Suprapubic skin (tissue), 4 donors: ENCODE measurements at places on chromosomes 2 and 18.
A peak's percentile ranks its signal among the peaks of the same experiment; 100 is the strongest.

GRCh38 chr2:170044751-170045478 is 133.0 kb upstream of the MYO3B start:
- DNase-seq: no peak

- DNase-seq: peak; percentile 93
Measured at GRCh38 chr2:43221763-43222474, 4.5 kb downstream of the ZFP36L2 start.

GRCh38 chr2:68318914-68319397 is 793 bp downstream of the CNRIP1 start:
- no peak for DNase-seq

DNA sequence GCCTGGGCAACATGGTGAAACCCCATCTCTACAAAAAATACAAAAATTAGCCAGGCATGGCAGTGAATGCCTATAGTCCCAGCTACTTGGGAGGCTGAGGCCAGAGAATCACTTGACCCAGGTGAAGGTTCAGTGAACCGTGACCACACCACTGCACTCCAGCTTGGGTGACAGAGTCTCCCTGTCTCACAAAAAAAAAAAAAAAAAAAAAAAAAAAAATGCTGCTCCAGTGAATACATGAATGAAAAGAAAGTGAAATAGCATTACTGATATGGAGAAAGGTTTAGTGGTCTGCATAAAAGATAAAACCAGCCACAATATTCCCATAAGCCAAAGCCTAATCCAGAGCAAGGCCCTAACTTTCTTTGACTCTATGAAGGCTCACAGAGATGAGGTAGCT is 44.5 kb downstream of the METTL8 start:
- DNase-seq: no peak

GRCh38 chr2:165725421-165725820 is 68.6 kb downstream of the GALNT3 start:
- DNase-seq: no peak

DNA sequence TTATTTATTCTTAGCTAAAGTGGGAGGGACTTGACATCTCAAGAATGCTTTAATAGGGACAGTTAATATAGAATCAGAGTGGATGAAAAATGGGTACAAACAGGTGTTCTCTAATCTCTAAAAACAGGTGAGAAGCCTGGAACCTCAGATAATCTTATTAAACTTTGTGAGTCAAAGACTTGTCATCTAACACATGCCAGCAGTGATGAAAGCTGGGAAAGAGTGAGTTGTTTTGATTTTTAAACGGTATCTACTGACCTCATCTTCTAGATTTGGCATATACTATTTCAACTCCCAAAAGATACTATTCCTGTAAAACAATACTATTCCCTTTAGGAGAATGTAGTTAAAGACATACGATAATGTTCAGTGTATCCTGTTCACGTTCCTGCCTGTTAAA is 103.4 kb downstream of the CCDC141 start:
- DNase-seq: no peak

DNA sequence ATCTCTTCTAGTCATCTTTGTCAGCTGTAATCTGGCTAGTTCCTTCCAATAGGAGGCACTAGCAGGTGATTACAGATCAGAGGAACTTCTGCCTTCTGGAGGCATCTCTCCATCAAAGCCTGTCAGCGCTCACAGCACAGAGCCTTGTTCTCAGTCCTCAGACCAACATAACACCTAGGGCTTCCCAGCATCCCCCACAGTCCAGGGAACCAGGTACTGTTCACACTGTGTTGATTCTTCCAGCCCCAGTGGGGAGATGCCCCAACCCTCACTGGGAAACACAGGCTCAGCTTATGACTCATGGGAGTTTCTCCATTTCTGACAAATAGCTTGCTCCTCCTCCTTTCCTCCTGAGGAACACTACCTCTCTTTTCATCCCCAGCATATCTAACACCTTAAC is 601.7 kb downstream of the CBLN2 start:
- no peak for DNase-seq

DNA sequence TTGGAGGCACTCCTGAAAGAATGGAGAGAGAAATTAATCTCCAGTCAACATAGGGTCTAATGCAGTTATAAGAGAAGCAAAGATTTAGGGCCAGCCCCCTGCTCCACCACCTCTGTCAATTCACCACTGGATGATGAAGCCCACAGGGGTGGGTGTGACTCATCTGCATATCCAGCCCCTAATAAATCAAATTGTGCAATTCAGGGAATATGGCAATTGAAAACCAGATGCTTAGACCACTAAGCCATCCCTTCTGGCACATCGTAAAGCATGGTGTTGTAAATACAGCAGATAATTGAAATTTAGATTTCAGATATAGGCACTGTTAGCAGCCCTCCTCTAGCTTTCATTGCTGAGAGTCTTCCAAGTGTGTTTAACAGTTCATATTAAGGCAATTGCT is 541.4 kb downstream of the PARD3B start:
- DNase-seq: no peak

GRCh38 chr2:11829947-11830707 is 83.7 kb downstream of the LPIN1 start:
- peak; percentile 71 for DNase-seq
